ENCODE measurements at places on chromosomes 11 and 22.

- no peak for ATAC-seq
Observed at GRCh38 chr11:33713151-33713855, 12.7 kb upstream of the C11orf91 start.

GRCh38 chr11:106311531-106312230 is 234.2 kb downstream of the AASDHPPT start:
- ATAC-seq: no peak

DNA sequence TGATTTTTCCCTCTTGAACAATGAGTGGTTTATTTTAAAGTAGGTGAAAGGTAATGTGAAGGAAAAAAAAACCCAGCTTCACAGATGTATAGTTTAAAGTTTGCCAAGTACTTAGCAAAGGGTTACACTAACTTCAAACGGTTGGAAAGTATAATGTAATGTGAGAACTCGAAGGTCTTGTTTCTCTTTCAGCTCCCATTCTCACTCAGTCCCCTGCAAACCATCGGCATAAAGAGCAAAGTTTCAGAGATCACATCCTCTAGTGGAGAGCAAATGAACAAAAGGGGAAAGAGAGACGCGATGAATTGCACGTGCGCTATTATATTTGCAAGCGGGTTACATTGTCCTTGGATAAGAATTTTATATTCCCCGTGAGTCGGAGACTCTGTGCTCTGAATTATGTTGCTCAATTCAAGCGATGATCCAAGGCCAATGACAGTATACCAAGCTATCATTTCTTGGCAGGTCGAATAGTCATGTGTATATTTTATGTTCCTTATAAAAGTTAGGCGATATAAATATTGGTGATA is 37.6 kb upstream of the BIRC3 start:
- ATAC-seq: peak; percentile 13

DNA sequence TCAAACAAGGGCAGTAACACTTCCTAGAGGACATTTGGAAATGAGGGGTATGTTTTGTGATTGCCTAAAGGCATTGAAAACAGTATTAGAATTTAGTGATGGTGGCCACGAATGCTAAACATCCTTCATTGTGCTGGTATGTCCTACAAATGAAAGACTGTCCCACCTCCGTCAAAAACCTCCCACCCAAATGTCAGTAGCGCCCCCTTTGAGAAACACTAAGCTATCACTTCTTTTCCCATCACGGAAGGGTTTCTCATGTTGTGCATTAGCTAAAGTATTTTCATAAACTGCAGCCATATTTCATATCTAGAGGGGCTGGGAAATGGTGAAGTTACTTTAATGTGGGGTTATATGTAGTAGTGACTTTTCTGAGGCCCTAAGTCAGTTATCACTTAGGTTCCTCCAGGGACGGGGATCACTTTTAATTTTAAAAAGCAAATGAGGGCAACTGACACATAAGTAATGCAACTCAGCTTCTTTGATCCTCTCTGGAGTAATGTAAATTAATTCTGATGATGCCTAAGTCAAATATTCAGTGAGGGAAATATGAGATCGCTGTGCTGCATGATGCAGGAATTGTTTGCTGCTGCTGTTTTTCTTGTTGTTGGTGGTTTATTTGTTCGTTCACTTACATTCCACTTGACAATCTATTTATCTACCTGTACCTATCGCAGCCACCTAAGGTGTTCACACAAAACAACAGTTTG is 1403.4 kb upstream of the TENM4 start:
- no peak for ATAC-seq

- no peak for ATAC-seq
Observed at GRCh38 chr11:23143022-23143421, 282.7 kb upstream of the CCDC179 start.

DNA sequence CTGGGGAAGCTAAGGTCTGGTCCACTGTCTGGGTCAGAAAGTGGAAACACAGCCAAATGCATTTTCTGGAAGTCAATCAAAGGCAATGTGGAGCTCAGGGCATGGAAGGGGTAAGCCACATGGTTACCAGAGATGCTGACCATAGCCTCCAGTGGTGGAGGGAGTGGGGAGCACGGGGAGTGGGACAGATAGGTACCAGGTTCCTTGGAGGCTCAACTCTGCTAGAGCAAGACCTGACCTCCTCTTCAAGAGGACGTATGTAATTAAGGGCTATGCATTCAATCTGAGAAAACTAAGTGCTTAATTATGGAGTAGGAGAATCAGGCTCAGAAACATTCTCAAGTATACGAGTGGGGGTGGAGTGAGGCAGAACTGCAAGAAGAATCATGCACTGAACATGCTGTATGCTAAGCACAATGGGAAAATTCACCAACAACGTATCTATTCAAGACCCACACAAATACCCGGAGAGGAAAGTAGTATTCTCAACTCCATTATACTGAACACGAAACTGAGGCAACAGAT is 65.2 kb upstream of the PHOX2A start:
- no peak for ATAC-seq

GRCh38 chr11:69367211-69367964 is 73.4 kb downstream of the MYEOV start:
- ATAC-seq: no peak

Data from SK-N-SH treated with all-trans-retinoic acid at 6 μM for 48 hours (cell line).